T-helper 17 cell (primary cell): ENCODE measurements at places on chromosomes 1 and 21.

- no peak for DNase-seq
Observed at GRCh38 chr1:162029157-162029556, 5.5 kb upstream of the OLFML2B start.

DNA sequence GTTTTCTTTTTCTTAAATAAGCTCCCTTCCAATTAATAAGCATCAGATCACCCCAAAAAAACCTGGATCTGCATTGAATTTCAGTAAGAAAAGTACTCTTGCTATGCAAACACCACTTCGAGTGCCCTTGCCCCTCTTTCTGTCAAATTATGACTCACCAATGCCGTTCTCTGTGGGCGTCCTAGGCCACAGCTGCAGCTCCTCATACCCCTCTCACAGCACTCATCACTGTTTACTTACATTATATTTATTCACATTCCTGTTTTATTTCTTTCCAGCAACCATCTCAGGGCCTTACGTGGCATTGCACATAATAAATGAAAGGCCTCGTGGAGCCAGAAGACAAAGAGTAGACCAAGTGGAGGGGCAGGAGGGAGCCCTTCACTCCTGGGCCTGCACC lies 99.1 kb upstream of the CTTNBP2NL start:
- DNase-seq: no peak

- no peak for DNase-seq
Observed at GRCh38 chr1:1090424-1091343, 16.6 kb upstream of the RNF223 start.

DNA sequence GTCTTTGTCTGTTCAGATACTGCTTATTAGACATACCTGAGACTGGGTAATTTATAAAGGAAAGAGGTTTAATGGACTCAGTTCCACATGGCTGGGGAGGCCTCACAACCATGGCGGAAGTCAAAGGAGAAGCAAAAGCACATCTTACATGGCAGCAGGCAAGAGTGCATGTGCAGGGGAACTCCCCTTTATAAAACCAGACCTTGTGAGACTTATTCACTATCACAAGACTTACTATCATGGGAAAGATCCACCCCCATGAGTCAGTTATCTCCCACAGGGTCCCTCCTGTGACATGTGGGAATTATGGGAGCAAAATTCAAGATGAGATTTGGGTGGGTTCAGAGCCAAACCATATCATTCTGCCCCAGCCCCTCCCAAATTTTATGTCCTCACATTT lies 7.1 kb upstream of the PSMA5 start:
- DNase-seq: no peak

- DNase-seq: no peak
Observed at GRCh38 chr1:44405798-44406736, 1.0 kb downstream of the RNF220 start.

DNA sequence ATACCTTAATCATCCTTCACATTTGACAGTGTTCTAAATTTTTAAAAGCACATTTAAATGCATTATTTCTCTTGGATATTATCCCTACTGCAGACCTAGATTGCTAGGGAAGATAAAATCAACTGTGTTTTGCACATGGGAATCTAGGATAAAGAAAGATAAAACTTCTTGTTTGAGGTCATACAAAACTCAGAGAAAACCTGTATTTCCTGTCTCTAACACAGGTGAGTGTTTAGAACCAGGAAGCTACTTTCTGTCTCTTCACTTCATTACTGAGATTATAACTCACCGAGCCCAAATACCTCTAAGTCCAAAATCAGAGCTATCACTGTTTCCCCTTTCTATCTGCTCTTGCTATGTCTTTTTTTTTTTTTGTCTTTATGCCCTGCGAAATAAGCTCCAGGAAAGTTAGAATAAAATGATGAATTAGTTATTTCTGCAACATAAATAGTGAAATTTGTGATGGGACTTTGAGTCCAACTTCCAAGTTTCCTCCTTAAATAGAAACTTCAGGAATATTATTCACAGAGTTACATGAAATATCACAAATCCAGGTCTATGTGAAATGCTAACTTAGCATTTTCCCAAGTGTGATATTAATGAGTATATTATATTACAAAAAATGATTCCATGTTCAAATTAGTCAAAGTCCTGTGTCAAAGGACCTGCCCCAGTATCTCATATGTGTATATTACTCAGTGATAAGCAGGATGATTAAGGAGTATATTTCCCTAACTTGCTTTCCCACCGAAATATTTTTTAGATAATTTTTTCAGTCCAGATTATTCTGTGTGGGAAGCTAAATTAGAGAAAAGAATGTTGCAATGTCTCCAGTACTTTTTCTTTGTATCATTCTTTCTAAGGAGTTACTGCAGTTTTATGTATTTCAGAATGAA lies 226.4 kb downstream of the PLA2G4A start:
- no peak for DNase-seq

- no peak for DNase-seq
Observed at GRCh38 chr1:247437551-247438505, 20.1 kb downstream of the OR2B11 start.

DNA sequence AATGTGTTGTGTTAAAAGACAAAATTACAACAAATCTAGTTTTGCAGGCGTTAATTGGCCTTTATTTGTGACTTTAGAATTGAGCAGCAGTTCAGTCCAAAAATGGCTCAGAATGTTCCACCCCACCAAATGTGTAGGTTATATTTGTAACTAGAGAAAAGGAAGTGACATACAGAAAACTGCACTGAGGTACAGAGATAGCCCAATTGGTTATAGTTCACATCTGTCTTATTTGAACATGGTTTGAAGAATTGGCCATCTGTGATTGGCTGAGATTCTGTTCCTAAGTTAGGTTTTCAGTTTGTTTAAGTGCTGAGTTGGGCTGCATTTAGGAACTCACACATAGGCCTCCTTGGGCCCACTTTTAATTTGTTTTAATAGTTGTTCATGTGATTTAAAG lies 12.0 kb upstream of the FMO2 start:
- no peak for DNase-seq

GRCh38 chr1:94299627-94300553 lies 62.5 kb upstream of the ARHGAP29 start:
- no peak for DNase-seq

GRCh38 chr1:54499097-54499359 lies 49.0 kb upstream of the ACOT11 start:
- DNase-seq: no peak

DNA sequence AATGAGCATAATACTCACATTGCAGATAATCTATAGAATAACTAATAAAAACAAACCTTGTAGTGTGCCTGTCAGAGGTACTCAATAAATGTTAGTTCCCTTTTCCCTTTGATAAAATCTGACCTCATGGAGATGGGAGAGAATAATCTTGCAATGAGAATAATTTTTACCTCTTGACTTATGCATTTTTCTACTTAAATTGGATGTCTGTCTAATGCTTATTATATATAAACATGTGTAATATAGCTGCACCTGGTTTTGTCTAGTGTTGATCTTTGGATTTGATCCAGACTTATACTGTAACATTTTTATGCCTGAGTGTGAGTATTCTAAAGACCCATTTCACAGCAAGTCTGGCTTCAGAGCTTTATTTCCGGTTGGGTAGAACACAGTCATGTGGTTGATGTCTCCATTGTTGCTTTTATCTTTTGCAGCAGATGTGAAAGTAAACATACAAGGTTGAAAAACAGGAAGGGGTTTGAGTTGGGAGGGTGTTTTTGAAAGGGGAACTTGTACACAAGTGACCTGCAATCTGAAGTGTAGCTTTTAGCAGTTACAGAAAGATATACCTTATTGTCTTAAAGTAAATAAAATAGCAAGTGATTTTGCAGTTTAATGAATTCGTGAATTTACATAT lies 12.4 kb downstream of the EPB41 start:
- peak; percentile 14 for DNase-seq
